Activated CD4-positive, alpha-beta T cell treated with anti-CD3 and anti-CD28 coated beads for 24 hours (primary cell): ENCODE measurements at places on chromosomes 7 and 10.

DNA sequence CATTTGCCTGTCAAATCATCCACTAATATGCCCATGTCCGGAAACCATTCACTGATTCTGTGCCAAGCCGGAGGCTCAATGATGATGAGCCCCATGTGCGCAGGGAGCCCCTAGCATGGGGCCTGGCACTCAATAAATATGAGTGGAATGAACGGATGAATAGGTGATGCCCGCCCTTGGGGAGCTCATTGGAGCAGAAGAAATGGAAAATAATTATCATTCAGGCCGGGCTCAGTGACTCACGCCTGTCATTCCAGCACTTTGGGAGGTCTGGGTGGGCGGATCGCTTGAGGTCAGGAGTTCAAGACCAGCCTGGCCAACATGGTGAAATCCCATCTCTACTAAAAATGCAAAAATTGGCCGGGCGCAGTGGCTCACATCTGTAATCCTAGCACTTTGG is 11.0 kb downstream of the RHBDD2 start:
- DNase-seq: no peak

- DNase-seq: no peak
Observed at GRCh38 chr7:8228068-8228467, 33.9 kb downstream of the ICA1 start.

- DNase-seq: no peak
Observed at GRCh38 chr7:127873151-127873550, 158.1 kb downstream of the LRRC4 start.

DNA sequence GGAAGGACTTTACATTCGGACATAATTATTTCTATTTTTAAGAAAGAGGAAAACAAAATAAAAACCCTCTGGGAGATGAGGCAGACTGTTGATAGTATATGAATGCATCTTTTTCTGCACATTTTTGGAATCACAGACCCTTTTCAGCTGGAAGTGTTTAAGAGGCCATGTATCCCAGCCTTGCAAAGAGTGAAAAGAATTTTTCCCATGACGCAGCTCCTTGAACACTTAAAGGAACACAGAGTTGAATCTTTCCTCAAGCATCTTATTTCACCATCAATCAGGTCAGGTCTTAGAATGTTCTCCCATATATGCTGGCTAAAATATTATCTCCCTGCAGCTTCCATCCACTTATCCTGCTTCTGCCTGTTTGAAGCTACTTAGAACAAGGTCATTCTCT is 45.9 kb upstream of the PAPSS2 start:
- no peak for DNase-seq

- no peak for DNase-seq
Observed at GRCh38 chr10:31138026-31138553, 106.4 kb upstream of the ZNF438 start.

DNA sequence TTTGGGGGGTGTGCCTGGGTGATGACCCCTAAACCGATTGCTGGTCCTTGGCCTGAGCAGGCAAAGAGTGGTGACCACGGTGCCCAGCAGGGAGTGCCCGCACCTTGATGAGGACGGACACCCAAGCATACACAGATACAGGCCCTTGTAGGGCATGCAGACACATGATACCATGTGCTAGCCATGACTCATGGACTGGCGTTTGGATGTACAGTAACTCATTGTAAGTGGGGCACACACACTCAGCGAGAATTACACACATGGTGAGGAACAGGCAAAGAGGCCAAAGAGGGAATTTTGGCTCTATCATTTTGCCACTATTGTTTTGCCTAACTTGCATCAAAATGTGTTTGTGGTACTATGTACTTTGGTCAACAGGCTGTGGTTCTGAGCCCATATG is 24.1 kb downstream of the KAZALD1 start:
- DNase-seq: no peak

GRCh38 chr7:114415064-114415989 is 712 bp downstream of the FOXP2 start:
- DNase-seq: no peak

GRCh38 chr10:124015991-124016390 is 77.4 kb downstream of the CHST15 start:
- DNase-seq: no peak

DNA sequence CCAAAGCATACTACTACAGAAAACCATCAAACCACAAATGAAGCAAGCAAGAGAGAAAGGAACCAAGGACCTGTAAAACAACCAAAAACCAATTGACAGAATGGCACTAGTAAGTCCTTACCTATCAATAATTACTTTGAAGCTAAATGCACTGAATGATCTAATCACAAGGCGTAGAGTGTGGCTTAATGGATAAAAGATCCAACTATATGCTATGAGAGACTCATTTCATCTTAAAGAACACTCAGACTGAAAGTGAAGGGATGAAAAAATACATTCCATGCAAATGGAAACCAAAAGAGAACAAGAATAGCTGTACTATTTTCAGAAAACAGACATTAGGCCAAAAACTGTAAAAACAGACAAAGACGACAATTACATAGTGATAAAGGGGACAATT is 70.7 kb downstream of the CRPPA start:
- DNase-seq: no peak

- DNase-seq: no peak
Observed at GRCh38 chr7:73703757-73704639, 15.5 kb downstream of the STX1A start.

DNA sequence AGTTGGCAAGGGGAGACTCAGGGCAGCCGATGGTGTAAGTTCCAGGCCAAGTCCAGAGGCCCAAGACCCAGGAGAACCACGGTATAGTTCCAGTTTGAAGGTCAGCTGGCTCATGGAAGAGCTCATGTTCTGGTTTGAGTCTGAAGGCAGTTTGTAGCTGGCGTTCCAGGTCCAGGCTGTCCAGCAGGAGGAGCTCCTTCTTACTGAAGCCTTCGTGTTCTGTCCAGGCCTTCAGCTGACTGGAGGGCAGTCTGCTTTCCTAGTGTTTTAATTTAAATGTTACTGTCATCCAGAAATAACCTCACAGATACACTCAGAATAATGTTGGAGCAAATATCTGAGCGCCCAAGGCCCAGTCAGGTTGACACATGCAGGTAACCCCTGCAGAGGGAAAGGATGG is 4.2 kb downstream of the SUN1 start:
- DNase-seq: no peak

GRCh38 chr7:119935418-119936025 is 337.5 kb upstream of the KCND2 start:
- no peak for DNase-seq

DNA sequence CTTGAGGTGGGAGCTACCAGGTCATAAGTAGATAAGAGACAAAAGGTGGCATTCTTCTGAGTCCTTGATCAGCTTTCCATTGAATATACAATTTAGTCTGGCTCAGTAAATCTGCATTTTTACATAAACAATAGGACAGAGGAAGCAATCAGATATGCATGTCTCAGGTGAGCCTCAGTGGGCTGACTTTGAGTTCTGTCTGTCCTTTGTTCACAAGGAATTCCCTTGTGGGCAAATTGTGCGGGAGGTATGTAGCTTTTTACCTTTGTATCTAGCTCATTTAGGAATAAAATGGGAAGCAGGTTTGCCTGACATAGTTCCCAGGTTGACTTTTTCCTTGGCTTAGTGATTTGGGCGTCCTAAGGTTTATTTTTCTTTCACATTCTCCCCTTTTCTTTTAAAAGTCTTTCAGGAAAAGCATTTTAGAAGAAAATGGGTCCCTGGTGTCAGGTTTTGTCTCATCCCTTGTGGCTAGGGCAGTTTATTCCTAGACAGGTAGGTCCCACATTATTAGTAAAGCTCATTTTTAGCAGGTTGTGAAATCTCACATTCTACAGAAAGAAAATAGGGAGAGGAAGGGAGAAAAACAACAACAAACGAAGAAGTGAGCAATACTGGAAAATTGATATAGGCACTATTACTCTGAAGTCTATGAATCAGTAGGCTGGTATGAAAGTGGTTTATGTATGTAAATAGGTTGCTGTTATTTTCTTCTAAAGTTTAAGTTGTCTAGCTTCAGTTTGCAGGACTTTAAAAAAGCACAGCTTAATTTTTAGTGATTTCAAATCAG is 16.5 kb downstream of the SPAM1 start:
- DNase-seq: no peak

- no peak for DNase-seq
Observed at GRCh38 chr7:100759357-100760171, 26.2 kb downstream of the ZAN start.

DNA sequence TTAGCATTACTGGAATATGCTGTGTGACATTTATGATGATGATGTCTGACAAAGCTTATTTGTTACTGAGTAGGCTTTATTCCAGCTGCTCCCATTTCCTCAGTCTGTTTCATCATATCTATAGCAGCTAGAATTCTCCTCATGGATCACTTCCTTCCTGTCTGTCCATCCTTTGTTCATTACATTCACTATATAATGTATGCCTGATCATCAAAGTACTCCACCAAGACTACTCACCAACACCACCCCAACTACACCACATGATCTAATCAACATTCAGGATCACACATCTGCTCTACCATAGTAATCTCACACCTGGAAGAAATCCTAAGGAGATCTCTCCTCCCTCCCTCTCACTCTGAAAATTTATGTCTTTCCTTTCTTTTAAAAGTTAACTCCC is 61.3 kb downstream of the APBB1IP start:
- no peak for DNase-seq

- no peak for DNase-seq
Observed at GRCh38 chr7:2264158-2264557, 22.1 kb downstream of the NUDT1 start.

DNA sequence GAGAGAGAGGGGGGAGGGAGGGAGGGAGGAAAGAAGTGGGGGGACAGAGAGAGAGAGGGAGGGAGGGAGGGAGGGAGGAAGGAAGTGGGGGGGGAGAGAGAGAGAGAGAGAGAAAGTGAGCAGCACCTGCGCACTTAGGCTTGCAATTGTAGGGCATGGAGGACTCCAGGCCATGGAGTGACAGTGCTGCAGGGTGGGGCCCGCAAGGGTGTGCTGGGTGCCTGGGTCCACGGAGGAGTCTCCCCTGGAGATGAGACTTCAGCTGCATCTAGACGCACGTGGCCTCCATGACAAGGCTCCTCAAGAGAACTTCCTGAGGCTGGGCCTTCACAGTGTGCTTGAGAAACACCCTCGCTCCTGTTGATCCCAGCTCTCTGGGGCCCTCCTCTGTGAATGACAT is 44.5 kb downstream of the CLRN3 start:
- DNase-seq: no peak

- no peak for DNase-seq
Observed at GRCh38 chr7:144826208-144826607, 9.6 kb downstream of the TPK1 start.

- DNase-seq: no peak
Observed at GRCh38 chr7:44375926-44376342, 50.5 kb upstream of the CAMK2B start.

DNA sequence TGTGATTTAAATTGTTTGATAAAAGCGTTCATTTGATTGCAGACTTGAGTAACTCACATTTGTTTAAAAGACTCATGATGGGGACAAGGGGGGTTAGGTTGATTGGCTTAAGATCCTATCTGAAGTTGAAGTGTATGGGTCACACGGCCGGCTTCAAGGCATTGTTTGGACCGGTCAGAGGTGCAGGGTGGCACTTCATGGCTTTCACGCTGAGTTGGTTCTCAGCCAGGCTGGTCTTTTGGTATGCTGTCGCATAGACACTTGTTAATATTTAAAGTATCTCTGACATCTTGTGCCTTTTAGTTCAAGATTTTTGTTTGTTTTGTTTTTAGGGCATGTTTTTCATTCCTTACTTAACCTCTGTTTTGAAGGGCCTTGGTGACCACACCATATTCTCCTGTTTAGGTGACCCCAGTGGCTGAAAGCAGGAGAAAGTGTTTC is 58.1 kb downstream of the CCNY start:
- DNase-seq: no peak

DNA sequence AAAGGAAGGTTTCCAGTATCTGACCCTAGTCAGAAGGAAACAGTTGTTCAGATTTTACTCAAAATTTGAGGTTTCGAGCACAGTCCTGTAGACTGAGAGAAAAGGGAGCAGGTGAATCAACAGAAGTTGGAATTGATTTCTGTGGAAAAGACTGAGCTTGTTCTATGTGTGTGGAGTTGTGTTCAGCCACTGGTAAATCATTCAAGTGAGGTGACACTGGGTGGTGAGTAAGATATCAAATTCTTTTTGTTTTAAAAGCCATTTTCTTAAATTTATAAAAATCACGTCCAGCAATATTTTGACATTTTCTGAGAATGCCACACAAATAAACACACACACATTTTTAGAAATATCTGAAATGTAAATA is 165.1 kb downstream of the HGF start:
- DNase-seq: no peak

- DNase-seq: no peak
Observed at GRCh38 chr7:77561352-77561751, 24.3 kb downstream of the PTPN12 start.

- no peak for DNase-seq
Observed at GRCh38 chr7:151491859-151492258, 27.8 kb downstream of the RHEB start.

DNA sequence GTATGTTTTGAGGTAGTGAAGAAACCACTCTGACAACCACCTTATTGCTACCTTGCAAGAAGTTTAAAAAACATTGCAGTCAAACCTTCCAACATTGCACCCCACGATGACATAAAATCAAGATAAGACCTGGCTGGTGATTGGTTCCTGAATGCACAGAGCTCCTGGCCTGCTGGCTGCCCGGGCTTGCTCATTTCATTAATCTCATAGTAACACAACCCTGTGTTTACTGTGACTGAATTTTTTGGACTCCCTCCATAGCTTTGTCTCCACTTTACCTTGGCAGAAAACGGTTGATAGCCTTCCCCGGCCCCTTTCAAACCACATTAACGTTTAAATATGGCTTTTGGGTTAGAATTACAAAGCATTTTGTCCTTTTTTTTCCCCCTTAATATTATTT is 27.5 kb downstream of the VWA2 start:
- DNase-seq: no peak

- no peak for DNase-seq
Observed at GRCh38 chr7:99000904-99001465, 122.7 kb downstream of the TRRAP start.

DNA sequence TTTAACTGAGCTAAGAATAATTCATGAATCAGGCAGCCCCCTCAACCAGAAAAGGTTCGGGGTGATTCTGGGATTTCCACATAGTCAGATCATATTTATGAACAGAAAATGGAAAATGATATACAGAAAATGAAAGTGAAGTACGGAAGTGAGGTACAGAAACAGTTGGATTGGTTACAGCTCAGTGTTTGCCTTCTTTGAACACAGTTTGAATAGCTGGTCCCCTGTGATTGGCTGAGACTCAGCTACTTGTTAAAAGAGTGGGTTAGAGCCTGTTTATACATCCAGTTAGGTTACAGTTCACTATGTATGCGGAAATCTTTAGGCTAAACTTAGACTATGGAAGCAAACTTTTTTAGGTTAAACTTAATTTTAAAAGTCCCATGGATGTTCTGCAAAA is 511.7 kb downstream of the PLXDC2 start:
- no peak for DNase-seq

- DNase-seq: no peak
Observed at GRCh38 chr7:47636433-47637175, 54.7 kb upstream of the TNS3 start.

GRCh38 chr10:30190577-30191552 is 131.5 kb upstream of the JCAD start:
- DNase-seq: no peak
